ENCODE measurements at places on chromosomes 16 and 17. TPM values are rescaled to one million over a fixed set of nuclear protein-coding genes. Genes with fewer than 3 reads are reported as not detected.

The KRTAP2-1 gene
- total RNA-seq: not detected

DNA sequence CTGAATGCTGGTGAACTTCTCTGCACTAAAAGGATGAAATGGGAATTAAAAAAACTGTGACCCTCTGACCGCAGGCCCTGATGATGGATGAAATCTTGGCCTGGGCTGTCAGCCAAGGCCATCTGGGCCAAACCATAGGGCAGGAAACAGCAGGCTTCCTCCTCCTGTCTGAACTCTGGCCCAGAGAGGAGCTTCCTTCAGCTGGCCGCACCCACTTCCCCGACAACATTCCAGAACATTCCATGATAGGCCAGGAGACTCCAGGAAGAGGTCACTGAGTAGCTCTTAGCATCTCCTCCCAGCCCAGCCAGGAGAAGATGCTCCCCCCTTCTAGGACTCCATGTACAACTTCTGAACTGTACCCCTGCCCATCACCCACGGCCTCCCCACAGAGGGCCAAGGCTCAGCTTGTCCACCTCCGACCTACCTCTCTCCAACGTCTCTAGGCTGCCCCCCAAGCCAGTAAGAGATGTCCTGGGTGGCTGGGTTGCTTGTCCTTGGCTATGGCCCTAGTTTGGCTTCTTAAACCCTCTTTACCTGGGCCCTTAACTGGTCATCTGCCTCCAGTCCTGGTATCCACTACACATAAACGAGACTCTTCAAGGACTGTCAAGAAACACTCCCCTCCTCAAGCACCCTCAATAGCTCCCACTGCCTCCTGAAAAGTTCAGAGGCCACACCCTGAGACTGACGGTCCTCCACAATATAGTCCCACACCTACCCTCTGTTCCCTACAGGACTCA, 1.7 kb downstream of the RPH3AL start:
- peak; percentile 20 for DNase-seq

GRCh38 chr17:1460233-1460632, 4.2 kb upstream of the CRK start:
- peak; percentile 29 for DNase-seq

- no peak for DNase-seq
These were observed 57.4 kb upstream of the ERN1 start for GRCh38 chr17:64187093-64187895.

DNA sequence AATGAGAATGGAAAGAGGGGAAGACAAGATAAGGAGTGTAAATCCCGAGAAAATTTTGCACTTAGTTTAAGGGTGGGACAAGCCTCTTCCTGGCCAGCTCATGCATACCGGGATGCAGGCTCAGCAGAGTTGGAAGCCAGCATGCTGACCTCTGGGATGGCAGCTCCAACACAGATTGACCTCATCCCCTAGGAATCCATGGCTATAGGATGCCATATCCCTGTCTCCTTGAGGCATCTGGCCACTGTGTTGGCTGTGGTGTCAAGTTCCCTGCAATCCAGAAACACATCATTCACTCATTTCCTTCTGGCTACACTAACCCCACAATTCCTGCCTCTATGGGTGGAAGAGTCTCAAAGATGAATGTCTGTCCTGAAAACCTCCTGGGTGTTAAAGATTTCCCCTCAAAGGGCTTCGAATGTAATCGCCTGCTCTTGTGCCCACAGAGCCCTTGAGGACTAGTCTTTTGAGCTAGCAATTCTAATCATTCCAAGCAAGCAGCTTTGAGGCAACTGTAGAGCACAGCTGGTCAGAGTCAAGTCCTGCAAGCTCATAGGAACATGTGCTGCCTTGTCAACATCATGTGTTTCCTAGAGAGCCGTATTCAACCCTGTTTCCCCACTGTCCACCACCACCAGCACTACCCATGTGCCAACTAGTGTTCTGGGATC, 141.4 kb downstream of the PMP22 start:
- peak; percentile 82 for DNase-seq
